Stimulated activated naive CD8-positive, alpha-beta T cell treated with anti-CD3 and anti-CD28 coated beads, Interleukin-15, Interleukin-2, amounts not matched to agents 100 U/mL and 50 U/mL, for 24 hours (primary cell): ENCODE measurements at places on chromosomes 3 and 15.

DNA sequence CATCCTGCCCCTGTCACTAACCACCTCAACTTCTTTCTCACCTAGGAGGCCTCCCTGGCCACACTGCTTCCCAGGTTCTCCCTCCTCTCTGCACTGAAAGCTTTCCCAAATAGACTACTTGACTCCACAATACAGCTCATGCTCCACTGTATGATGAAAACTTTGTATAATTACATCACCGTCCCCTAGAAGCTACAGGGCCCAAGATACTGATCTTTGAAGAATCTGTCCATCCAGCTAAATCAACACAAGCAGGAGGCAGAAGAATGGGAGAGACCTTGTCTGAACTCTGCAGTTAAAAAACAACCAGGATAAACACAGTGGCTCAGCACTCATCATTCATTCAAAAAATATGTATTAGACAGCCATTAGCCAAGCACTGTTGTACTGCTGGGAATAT is 26.4 kb upstream of the RPS17 start:
- DNase-seq = no peak

- DNase-seq = no peak
Observed at GRCh38 chr15:67095912-67096311, 30.5 kb downstream of the SMAD3 start.

DNA sequence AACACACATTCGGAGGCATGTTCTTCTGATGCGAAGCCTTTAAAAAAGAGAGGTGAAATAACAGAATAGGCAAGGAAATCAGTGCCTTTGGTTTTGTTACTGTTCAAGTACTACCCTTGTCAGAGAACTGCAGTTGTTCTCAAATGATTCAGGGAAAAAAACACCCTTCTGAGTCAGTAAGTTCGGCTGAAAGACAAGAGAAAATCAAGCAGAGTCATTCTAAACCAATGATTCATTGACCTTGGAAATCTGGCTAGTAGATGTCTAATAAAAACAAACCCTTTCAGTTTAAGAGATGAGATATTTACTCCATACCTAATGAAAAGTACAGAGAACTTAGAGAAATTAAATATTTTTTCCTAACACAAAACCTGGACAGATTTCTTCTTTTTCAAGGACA is 72.7 kb upstream of the ABI3BP start:
- DNase-seq = no peak

DNA sequence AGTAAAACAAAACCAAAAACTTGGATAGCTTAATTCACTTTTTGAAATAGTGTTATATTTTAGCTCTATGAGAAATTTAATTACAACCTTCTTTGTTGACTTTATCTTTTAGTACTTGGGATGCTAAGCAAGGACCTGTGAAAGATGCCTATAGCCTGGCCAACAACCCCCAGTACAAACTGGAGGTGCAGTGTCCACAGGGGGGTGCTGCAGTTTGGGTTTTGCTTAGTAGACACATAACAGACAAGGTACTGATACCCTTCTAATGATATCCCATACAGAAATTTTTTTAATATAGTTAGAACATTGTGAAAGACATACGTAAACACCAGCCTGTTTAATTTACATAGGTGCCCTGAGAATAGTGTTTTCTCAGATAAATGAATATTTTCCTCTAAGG is 35.3 kb downstream of the CAPN7 start:
- DNase-seq = peak; percentile 27

DNA sequence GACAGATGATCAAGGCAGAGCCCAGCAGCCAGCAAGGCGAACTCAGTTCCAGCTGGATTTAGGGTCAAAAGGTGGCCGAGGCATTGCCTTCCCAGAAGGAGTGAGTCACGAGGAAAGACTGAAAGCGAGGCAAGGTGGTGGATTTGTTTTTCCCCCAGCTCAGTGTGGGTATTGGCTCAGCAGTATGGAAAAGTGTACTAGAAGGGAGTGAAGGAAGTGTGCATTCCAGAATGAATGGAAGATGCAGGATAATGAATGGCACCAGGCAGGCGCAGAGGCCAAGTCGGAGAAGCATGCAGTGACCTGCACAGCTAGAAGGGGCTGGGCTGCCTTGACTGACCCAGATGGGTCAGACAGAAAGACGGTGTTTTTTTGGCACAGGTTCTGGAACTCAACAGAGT is 46.3 kb downstream of the FOXP1 start:
- no peak for DNase-seq

DNA sequence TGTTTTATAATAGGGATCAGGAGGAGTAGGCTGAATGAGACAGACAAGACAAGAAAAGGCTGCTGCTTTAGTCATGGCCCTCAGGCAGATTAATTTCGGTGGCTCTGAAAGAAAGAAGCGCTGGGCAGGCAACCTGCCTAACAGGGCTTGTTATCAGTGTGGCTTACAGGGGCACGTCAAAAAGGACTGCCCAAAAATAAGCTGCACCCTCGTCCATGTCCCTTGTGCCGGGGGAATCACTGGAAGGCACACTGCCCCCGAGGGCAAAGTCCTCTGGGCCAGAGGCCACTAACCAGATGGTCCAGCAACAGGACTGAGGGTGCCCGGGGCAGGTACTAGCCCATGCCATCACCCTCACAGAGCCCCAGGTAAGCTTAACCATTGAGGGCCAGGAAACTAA is 188.5 kb downstream of the IGSF11 start:
- no peak for DNase-seq

DNA sequence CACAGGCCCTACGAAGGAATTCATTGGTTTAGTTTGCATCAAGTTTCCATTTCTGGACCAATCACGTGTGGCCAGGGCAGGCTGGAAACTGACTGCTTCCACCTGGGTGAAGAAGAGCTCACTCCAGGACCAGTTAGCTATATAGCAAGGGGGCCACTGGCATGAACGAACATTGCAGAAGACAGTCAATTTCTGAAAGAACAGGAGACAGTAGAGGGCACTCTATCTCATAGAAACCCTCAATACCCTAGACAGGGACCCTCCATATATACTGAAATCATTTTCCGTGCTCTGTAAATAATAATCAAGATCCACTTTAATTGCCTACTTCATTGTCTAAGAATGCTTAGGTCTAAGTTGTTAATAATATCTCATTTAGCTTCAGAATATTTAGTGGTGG is 215.6 kb downstream of the CADPS start:
- DNase-seq = no peak
